ENCODE measurements at places on chromosomes 5 and 9.

- DNase-seq, result no peak
Observed at GRCh38 chr9:137709411-137710101, 90.8 kb downstream of the EHMT1 start.

GRCh38 chr5:968881-969280, 39.7 kb upstream of the NKD2 start:
- DNase-seq, result no peak

DNA sequence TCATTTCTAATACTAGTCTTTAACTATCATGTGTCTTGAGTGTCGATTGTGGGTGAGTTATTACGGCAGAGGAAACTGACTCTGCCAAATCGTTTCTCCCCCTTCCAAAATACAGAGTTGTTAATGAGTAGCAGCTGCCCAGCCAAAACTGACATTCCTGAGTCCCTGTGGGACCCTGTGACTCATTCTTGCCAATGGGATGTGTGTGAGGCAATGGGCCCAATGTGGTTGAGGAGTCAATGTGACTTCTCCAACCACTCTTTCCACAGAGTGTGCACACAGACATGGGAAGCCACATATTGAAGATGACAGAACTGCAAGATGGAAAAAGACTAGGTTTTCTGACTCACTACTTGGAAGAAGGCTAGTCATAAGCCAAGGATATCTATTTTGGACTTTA, 434.7 kb downstream of the DTWD2 start:
- DNase-seq, result peak; percentile 1

DNA sequence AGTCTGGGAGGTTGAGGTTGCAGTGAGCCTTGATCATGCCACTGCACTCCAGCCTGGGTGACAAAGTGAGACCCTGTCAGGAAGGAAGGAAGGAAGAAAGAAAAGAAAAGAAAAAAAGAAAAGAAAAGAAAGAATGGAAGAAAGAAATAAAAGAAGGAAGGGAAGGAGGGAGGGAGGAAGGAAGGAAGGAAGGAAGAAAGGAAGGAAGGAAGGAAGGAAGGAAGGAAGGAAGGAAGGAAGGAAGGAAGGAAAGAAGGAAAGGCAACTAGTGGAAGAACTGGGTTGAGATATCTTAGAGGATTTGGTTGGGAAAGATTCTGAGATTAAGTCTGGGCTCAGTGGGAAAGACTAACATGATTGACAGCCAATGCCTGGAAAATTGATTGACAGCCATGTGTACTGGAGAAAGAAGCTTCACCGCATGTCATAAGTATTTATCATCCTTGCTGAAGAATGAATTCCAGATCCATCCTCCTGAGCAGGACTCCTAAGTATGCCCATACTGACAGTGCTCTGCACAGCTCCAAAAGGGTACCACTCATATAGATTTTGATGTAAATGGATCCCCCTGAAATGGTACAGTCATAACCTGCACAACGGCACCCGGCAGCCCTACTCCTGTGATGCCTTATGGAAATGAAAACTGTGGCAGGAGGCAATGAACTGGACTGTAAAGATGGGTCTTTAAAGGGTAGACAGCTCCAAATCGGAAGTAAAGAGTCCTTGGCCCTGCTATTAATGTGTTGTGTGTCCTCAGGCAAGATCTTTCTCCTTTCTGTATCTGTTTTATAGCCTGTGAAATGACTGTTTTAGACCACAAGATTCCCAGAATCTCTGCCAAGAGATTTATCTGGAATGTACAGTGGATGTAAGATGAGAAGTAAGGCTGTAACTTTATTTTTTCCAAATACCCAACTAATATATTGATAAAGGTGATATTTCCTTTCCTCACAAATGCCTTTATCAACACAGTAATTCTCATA, 16.9 kb upstream of the ADRA1B start:
- DNase-seq, result peak; percentile 82

DNA sequence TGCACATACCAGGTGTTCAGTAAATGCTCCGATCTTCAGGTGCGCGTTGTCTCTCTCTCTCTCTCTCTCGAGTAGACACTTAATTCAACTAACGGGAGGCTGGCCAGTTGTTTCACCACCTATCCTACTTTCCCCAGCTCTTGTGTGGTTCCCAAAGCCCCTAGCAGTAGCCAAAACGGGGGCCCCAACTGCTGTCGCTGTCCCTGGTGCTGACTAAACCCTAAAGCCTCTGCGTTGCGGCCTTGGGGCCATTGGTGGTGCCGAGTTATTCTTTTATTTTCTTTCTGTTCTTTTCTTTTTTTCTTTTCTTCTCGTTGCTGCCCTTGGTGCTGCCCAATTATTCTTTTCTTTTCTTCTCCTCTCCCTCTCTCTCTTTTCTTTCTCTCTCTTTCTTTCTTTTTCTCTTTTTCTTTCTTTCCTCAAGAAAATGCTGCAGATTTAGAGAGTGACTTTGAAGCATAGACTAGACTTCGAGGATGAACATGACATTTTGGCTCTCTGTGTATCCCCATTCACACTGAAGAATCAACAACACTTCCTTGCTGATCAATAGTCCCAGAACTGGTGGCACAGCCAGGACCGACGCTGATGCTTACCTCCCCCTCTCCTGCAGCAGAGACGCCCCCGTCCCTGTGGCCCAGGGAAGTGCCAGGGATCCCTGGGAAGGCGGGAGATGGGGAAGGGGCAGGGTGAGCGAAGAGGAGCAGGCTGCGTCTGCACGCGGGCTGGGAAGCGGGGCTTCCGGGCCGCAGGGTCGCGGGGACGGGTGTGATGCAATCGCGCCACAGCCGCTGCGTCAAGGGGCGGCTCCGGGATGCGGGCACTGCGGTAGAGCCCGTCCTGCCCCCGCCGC, at the start of gene FBLL1:
TSS of gene FBLL1 (plus strand) at position 785 of the 853 bp plus-strand sequence. CDS start 200 bp downstream, outside the sequence.
- DNase-seq, result peak; percentile 14

- peak; percentile 9 for DNase-seq
Observed at GRCh38 chr5:97923496-97923895, 740.4 kb upstream of the RIOK2 start.

GRCh38 chr9:17057729-17058128, 77.1 kb upstream of the CNTLN start:
- DNase-seq, result no peak

- peak; percentile 100 for DNase-seq
Observed at GRCh38 chr5:111997711-111998110, 240.7 kb upstream of the NREP start.

DNA sequence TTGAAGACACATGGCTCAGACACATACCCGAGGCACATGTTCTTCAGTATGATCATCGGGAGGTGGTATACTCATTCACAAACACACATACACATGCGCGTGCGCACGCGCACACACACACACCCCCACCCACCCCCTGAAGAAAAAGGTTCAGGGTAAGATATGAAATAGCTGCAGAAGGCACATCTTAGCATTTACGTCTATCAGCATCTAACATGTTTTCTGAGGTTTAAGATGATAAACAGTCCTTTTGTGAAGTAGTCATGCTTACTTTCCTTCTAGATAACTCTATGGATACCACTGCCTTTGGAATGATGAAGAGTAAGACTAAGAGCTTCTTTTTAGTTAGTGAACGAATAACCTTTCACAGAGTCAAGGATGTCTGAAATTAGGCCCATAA, 105.1 kb upstream of the GNA14 start:
- DNase-seq, result no peak

GRCh38 chr9:86909388-86909787, 37.9 kb downstream of the GAS1 start:
- DNase-seq, result peak; percentile 53

DNA sequence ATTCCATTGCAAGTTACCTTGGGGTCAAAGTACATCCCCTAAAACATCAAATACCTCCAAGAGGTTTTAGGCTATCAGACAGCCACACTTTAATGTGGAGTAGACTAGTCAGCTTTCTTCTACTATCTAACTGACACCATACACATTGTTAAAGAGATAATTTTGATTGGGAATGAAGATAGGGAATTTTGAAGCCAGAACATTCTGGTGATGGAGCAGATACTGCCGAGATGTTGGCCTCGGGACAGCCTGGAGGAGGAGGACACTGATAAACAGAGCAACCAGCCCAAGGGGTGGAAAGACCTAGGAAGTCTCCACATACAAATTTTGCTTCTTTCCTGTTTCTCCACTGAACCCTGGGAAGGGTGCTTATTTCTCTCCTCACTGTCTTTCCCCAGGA, 14.9 kb downstream of the TJP2 start:
- DNase-seq, result no peak

GRCh38 chr5:141850244-141850768, 27.9 kb downstream of the PCDH1 start:
- peak; percentile 44 for DNase-seq

DNA sequence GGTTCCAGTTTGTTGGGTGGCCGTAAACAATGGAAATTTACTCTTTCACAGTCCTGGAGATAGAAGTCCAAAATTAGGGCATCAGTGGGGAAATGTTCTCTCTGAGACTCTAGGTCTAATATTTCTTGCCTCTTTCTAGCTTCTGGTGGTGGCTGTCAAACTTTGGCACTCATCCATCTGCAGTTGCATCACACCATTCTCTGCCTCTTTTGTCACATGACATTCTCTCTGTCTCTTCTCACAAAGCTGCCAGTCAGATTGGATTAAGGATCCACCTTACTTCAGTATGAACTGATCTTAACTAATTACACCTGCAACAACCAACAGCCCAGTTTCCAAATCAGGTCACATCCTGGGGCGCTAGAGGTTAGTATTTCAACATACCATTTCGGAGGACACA, 222.9 kb upstream of the FTMT start:
- DNase-seq, result no peak

GRCh38 chr9:136902259-136902821, 16.0 kb downstream of the TRAF2 start:
- peak; percentile 89 for DNase-seq

- DNase-seq, result peak; percentile 42
Observed at GRCh38 chr5:90866333-90866732, 307.7 kb downstream of the ADGRV1 start.

- DNase-seq, result no peak
Observed at GRCh38 chr9:68964765-68965164, 49.1 kb downstream of the PRKACG start.

GRCh38 chr9:112033237-112034215, 136.9 kb downstream of the UGCG start:
- DNase-seq, result no peak

GRCh38 chr9:119868694-119869093, 499.5 kb upstream of the BRINP1 start:
- DNase-seq, result no peak

DNA sequence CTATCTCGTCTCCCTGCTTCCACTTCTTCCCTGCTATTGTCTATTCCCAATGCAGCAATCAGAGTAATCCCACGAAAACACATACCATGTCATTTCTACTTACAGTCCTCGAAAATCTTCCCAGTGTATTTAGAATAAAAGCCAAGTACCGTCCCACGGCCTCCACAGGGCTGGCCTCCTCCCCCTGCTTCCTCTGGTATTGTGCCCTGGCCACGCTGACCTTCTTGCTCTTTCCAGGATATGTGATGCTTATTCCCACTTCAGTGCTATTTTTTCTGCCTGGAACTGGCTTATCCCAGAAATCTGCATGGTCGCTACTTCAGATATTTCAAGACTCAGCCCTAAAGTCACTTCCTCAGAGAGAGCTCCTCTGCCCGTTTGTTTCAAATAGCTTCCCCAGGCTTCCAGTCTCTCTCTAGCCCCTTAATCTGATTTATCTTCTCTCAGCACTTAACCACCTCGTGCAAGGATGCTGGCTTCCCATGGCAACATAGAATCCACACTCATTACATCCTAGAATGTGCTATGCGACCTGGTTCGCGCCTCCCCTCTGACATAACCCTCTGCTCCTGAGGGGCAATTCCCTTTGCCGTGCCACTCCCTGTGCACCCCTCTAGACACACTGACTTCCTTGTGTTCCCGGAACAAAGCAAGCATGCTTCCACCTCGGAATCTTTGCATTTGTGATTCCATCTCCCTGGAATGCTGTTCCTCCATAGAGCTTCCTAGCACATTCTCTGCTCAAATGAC, 365.9 kb downstream of the ZSWIM6 start:
- DNase-seq, result no peak

GRCh38 chr5:112528928-112529327, 109.9 kb upstream of the EPB41L4A start:
- DNase-seq, result no peak

GRCh38 chr9:84736081-84736480, 66.6 kb downstream of the NTRK2 start:
- DNase-seq, result no peak
